ENCODE measurements at places on chromosomes 6 and 20.

DNA sequence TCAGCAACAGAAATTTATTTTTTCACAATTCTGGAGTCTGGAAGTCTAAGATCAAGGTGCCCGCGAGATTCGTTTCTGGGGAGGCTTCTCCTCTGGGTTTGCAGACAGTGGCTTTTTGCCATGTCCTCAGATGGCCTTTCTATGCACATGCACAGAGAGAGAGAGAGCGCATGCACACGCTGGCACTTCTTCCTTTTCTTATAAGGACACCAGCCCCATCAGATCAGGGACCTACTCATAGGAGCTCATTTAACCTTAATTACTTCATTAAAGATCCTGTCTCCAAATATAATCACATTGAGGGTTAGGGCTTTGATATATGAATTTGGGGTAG, 260.7 kb upstream of the PLCB4 start:
- DNase-seq: no peak

- no peak for DNase-seq
These were observed 2.1 kb downstream of the EPM2A start for GRCh38 chr6:145733207-145733606.

DNA sequence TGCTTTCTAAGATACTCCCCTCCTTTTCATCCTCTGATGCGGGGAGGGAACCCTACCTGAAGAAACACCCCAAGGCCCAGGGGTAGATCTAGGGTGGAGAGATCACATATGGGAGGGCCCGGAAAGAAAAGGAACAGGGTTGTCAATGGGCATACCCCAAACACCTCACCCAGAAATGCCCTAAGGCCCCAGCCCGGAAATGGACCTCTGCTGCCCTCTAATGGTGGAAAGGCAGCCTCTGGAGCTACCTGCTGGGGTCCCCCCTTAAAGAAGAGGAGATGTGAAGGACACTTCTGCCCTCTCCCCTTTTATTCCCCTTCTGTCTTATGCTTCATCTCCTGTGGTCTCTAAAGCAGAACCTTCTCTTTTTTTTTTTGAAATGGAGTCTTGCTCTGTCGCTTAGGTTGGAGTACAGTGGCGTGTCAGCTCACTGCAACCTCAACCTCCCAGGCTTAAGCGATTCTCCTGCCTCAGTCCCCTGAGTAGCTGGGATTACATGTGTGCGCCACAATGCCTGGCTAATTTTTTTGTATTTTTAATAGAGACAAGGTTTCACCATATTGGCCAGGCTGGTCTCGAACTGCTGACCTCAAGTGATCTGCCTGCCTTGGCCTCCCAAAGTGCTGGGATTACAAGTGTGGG, 458 bp upstream of the ARMC12 start:
- DNase-seq: no peak

DNA sequence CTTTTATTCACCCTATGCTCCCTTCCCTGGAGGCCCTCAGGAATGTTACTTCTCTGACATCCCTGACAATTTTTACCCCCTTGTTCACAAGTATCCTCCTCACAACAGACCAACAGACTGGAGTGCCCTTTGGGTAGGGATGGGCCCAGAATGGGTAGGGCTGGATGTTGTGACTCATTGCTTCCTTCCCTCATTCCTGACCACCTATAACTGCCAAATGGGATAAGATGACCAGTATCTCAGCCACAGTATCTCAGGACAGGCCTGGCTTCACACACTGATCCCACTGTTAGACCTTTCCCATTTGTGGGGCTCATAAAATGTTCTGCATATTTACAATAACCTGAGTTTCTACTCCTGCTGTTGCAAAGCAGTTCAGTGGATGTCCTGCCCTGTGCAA, 223.0 kb upstream of the LRFN2 start:
- no peak for DNase-seq

DNA sequence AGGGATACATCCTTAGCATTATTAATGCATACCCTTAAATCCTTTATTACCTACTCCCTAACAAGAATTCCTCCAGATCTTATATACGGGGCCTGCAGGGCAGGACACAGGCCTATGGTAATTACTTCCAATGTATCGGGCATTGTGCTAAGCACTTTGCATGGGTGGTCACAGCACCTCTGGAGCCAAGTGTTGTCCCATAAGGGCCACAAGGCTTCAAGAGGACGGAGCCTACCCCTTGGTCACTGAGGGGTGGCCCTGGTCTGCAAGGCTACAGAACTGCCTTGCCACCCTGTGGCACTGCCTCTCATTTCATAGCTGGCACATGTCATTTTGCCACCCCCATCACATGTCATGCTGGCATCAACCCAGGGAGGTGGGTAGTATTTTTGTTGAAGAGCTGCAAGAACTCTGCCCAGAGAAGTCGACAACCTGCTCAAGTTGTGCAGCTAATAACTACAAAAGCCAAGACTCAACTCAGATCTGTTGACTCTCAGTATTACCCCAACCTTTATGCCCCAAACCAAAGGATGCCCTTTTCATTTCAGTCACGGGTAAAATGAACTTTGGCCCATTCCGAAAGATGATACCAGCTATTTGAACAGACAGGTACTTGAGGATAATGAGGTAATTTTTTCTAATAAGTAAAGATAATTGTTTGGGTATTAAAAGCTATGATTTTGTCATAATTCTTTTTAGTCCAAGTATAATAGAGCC, 144.1 kb upstream of the AKAP12 start:
- DNase-seq: no peak

DNA sequence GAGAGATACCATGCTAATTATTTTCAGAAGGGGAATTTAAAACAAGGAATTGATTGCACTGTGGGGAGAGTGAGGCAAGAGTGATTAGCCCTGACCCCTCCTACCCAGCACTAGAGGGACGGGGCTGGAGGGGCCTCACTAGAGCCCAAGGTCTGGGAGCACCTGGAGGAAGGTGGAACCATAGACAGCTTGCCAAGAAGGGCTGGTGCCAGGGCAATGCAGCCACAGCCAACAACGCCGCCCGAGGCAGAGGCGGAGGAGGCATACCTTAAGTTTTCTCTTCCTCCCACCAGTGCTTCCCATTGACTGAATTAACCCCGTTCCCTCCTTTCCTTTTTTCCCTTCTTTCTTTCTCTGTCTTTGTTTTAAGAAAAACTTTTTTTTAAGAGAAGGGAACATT, 40.0 kb downstream of the IYD start:
- no peak for DNase-seq

GRCh38 chr6:155461556-155461955, 5.9 kb upstream of the NOX3 start:
- DNase-seq: no peak

- DNase-seq: no peak
These were observed 501.8 kb upstream of the SULF2 start for GRCh38 chr20:48287021-48287494.

DNA sequence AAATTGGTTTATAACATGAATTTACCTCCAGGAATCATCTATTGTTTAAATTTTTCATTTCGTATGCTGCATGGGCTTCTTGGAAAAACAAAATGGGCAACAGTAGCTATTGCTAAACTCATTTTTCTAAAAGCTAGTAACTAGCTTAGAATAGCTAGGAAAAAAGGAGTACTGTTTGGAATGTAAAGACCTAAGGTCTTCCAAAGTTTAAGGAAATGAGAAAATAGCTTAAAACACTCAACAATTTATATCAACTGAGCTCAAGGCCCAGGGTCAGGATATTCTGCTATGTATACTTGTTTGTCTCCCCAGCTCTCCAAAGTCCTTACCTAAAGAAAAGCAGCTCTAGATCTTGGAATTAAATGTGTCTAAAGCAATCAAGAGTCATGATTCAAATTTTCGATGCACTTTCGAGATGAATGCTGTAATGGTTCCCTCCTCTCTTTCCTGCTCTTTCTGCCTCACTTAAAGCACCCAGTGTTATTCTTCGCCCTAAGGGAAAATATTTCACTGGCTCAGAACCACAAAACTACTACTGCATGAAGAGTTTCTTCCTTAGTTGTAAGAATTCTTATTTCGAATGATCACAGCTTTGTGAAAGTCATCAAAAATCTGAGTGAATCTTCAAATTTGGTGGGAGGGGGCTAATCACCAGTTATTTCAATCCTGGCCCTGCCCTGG, 41.6 kb downstream of the LYRM4 start:
- DNase-seq: no peak

DNA sequence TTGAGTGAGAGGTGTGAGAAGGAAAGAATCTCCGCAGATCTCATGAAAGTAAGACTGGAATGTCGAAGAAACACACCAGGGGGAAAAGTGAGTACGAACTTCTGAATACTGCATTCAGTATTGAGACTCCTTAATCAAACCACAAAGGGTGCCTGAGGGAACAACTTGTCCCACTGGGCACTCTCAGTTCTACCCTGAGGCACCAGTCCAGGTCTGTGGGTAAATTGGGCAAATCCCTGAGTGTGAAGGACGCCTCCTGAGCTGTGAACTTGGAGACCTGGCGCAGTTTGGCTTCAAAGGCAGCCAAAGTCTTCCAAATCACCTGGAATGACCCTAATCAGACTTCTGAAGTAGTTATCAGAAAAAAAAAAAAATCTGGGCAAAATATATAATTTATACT, 329.7 kb downstream of the BTBD9 start:
- DNase-seq: no peak

DNA sequence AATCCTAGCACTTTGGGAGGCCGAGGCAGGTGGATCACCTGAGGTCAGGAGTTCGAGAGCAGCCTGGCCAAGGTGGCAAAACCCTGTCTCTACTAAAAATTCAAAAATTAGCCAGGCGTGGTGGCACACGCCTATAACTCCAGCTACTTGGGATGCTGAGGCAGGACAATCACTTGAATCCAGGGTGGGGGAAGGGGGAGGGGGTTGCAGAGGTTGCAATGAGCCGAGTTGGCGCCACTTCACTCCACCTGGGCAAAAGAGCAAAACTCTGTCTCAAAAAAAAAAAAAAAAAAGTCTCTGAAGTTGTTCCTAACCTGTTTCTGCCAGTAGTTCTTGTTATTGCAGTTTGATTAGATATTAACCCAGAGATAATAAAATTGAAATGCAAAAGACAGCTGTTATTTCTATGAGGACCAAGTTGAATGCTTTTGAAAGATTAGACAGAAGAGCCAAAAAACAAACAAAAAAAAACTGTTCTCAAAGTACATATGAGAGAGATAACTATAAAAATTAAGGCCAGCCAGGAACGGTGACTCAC, 22.6 kb downstream of the PIGU start:
- DNase-seq: no peak

DNA sequence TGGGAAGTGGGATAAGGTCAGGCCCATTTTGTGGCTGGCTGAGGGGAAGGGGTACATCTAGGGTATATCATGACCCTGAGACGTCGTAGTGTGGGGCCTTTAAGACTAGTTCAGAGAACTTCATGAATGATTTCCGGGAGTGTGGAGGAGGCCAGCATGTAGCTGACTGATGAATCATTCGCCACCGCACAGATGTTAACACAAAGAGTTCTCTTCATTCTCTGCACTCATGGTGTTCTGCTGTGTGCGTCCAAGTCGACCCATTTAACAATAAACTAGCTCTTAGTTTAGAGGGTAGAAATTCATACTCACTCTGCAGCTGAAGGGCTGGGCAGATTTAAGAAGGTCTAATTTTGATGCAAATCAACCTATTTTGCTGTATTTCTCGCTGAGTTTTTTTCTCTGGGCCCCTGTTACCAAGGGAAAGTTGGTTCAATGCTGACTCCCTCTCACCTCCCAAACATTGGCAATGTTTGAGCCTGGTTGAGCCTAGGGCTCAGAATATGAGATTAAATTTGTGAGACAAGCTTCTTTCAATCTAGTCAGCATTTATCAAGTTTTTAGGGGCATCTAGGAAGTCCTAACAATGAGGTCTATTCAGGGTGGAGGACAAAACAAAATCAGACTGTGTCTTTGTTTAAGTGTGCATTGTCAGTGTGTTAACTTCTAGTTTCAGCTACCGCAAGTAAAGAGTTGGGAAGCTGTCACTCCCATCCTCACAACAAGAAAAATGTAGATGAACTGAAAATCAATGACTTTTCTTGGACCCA, 106.8 kb upstream of the CBLN4 start:
- DNase-seq: no peak

DNA sequence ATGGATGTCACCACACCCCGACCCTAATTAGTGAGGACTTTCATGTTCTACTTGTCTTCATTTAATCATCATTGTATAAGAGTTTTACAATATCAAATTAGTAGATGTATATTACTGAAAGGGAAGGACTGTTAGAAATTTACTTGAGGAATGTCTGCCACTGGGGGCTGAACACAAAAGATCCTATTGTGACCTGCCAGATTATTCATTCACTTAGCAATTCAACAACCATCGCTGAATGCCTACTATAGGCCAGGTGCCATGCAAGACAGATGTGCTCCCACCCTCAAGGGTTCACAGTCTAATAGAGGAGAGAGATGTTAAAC, 8.0 kb upstream of the RBCK1 start:
- DNase-seq: no peak

DNA sequence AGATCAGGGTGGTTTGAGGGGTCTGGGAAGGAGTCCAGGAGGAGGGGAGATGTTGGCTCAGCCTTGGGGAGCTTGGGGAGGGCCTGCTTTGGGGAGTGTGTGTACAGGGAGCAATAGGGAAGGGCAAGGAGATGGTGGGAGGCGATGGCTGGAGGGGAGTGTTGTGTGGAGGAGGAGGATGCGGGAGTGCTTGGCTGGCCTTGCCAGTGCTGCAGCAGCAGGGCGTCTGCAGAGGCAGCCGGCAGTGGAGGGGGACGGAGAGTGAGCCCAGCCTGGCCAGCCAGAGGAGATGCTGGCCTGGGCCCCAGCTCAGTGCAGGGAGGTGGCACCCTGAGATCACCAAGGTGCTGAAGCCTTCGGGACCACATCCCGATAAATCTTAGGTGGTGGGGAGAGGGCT, 3.9 kb downstream of the IP6K3 start:
- DNase-seq: no peak

DNA sequence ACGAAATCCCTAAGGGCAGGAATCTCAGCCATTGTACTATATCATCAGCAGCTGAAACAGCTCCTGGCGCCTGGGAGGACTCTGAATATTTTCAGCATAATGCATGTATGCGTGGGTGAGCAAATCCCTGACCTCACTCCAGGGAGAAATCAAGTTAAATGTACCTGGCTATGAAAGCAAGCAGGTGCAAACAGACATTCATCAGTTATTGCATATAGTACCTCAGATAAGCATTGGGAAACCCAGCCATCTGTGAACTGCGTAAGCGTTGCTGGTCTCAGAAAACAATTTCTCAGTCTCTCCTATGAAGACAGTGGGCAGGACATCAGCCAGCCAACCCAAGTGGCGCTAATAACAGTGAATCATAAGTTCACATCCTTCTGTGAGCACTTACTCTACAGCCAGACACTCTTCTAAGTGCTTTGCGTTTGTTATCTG, 622.6 kb downstream of the EPM2A start:
- DNase-seq: no peak

GRCh38 chr6:125227244-125227643, 73.7 kb downstream of the TPD52L1 start:
- DNase-seq: no peak

GRCh38 chr6:126546541-126547120, 206.7 kb downstream of the CENPW start:
- no peak for DNase-seq

GRCh38 chr6:28977341-28978132, 27.6 kb downstream of the ZNF311 start:
- no peak for DNase-seq

DNA sequence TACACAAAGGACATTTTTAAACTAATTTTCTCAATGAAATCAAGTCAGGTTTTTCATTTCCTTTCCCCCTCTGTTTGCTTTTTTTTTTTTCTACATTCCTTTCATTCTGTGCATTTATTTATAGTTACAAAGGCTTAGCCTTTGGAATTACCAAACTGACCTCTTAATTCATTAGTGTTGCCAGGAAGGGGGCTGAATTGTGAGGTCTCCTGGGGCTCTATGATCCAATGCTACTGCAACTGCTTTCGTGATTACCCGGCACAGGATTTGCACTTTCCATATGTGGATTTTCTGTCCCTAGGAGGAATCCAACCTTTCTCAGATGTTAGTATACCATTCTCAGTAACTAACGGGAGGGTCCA, 35.3 kb downstream of the NEDD9 start:
- DNase-seq: no peak

Measured in iPS DF 6.9 (cell line).